ENCODE measurements at places on chromosomes 16 and 17.
A peak's percentile ranks its signal among the peaks of the same experiment; 100 is the strongest.

DNA sequence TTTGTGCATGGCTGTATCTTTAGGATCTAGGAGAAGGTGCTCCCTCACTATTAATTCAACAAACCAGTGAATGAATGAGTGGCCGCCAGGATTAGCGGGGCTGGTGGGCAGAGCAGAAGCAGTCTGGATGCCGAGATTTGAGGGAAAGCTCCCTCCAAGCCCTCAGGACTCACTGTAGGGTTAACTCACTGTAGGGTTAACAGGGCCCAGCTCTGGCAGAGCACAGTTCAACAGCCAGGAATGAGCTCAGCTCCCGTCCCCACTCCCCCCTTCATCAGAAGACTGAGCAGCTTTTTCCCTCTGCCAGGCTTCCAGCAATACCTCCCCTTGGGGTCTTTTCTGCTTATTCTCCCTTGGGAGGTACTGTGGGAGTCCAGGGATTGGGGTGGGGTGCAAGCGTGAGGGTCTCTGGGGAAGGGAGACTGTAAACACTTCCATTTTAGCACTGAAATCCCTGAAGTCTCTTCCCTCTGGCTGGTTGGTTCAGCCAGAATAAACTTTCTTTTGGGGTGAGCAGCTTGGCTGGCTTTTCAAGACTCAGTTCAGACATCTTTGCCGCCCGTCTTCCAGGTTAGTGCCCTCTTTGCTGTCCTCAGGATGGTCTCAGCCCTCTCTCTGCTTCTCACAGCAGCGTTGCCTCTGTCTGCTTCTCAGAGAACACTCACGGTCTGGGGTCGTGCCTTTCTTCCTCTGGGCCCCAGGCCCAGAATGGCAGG lies 53.7 kb upstream of the WSB1 start:
- H3K4me3 ChIP-seq = peak overlapping the region; percentile 37
- H3K36me3 ChIP-seq = no peaks in the 10 kb centered on the region
- peaks cover 35% of the 10 kb centered on the region for H3K4me1 ChIP-seq
- H3K27ac ChIP-seq = peak overlapping the region; percentile 39
- no peaks in the 10 kb centered on the region for H3K27me3 ChIP-seq
- DNase-seq = no peak

DNA sequence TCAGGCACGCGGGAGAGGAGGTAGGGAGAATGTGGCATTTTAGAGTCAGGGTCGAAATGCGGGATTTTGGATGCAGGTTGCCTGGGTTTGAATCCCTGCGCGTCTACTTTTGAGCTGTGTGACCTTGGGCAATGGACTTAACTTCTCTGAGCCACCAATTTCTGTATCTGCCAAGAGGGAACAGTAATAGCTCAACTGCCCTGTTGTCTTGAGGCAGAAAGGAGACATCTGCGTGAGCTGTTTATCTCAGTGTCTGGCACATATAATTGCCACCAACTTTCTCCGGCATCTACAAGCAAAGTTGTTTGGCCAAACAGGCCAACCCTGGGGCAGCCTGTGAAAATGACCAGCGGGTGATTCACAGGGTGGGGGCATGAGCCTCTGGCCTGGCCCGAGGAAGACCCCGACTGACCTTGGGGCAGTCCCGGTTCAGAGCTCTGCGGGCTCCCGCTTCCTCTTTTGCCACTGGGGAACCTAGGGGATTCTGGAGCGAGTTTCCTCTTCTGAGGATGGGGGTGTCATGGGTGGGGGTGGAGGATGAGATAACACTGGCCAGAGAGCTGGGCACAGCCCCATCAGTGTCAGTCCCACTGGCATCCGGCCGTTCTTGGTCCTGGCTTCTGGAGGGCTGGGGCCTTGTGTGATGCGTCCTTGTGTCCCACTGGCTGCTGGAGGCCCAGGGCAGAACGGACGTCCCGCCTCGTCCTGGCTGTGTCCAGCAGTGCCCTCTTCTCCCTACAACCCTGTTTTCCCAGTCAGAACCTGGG lies 1.3 kb downstream of the SNN start:
- peaks cover 79% of the 10 kb centered on the region for H3K4me1 ChIP-seq
- no peaks in the 10 kb centered on the region for H3K27me3 ChIP-seq
- H3K36me3 ChIP-seq = peaks cover 5% of the 10 kb centered on the region
- peak overlapping the region; percentile 91 for H3K27ac ChIP-seq

GRCh38 chr17:3602499-3602898 lies 6.7 kb downstream of the TRPV1 start:
- H3K27me3 ChIP-seq = no peaks in the 10 kb centered on the region
- DNase-seq = no peak
- H3K4me1 ChIP-seq = no peaks in the 10 kb centered on the region
- H3K27ac ChIP-seq = no peak overlapping the region
- peaks cover 2% of the 10 kb centered on the region for H3K36me3 ChIP-seq
- no peak overlapping the region for H3K4me3 ChIP-seq

GRCh38 chr17:60677308-60678117 lies at the start of gene BCAS3:
TSS of gene BCAS3 (plus strand) at chr17:60677851.
- peaks cover 14% of the 10 kb centered on the region for H3K4me1 ChIP-seq
- H3K36me3 ChIP-seq = no peaks in the 10 kb centered on the region
- peak within 1 kb of the TSS; percentile 98 for H3K4me3 ChIP-seq
- H3K27ac ChIP-seq = peak within 1 kb of the TSS; percentile 96
- DNase-seq = peak; percentile 98
- no peaks in the 10 kb centered on the region for H3K27me3 ChIP-seq

DNA sequence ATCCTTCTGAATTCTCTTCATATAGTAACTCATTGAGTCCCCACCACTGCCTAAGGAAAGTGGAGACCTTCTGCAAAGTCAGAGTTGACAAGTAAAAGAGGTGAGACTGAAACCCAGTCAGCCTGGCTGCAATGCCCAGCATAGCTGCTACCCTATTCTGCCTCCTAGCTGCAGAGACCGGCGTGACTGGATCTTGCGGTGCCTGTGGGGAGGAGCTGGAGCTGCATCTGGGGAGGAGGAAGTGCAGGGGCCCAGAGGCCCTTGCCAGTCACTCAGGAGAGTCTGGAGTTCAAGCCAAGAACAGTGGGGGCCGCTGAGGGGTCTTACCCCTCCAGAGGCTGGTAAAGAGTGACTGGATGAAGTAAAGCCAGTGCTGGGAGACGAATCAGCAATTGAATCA lies 35.0 kb upstream of the ZNF423 start:
- peaks cover 16% of the 10 kb centered on the region for H3K27me3 ChIP-seq
- no peak for DNase-seq
- no peak overlapping the region for H3K4me3 ChIP-seq
- H3K4me1 ChIP-seq = peaks cover 4% of the 10 kb centered on the region

DNA sequence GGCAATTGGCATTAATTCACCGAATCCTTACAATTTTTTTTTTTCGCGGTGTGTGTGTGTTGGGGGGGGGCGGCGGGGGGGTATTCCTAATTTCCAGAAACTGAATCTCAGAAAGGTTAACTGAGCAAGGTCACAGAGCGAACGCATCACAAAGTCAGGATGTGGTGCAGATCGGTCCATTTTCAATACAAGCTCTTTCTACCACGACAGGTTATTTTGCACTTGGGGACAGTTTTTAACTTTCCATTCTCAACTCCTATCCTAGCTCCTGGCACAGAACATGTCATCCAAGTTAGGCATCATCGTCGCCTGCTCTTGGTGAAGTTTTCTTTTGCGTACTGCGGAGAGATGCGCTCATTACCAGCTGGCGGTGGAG lies 15.4 kb upstream of the ERN1 start:
- peaks cover 13% of the 10 kb centered on the region for H3K4me1 ChIP-seq
- DNase-seq = no peak
- H3K27me3 ChIP-seq = no peaks in the 10 kb centered on the region
- no peak overlapping the region for H3K27ac ChIP-seq
- no peak overlapping the region for H3K4me3 ChIP-seq

DNA sequence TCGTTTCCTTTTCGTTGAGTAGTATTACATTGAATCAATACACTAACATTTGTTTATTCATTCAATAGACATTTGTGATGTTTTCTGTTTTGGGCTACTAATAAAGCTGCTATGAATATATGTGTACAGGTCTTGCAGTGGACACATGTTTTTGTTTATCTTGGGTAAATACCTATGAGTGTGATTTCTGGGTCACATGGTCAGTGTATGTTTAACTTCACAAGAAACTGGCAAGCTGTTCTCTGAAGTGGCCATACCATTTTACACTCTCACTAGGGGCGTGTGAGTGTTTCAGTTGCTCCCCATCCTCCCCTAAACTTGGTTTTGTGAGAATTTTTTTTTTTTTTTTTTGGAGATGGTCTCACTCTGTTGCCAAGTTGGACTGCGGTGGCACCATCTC lies 35.0 kb downstream of the PKD1L3 start:
- peaks cover 9% of the 10 kb centered on the region for H3K4me1 ChIP-seq
- no peak overlapping the region for H3K27ac ChIP-seq
- H3K4me3 ChIP-seq = no peak overlapping the region
- DNase-seq = no peak
- H3K36me3 ChIP-seq = no peaks in the 10 kb centered on the region

GRCh38 chr17:29084541-29085146 lies 41.7 kb downstream of the PIPOX start:
- DNase-seq = no peak
- H3K27me3 ChIP-seq = no peaks in the 10 kb centered on the region
- H3K4me3 ChIP-seq = no peak overlapping the region
- H3K4me1 ChIP-seq = no peaks in the 10 kb centered on the region

GRCh38 chr16:79151-80054 lies 1.4 kb downstream of the MPG start:
- no peak for DNase-seq
- peaks cover 6% of the 10 kb centered on the region for H3K27me3 ChIP-seq
- H3K36me3 ChIP-seq = peaks cover 31% of the 10 kb centered on the region
- H3K27ac ChIP-seq = peak overlapping the region; percentile 94
- H3K4me1 ChIP-seq = peaks cover 67% of the 10 kb centered on the region
- peak overlapping the region; percentile 88 for H3K4me3 ChIP-seq

DNA sequence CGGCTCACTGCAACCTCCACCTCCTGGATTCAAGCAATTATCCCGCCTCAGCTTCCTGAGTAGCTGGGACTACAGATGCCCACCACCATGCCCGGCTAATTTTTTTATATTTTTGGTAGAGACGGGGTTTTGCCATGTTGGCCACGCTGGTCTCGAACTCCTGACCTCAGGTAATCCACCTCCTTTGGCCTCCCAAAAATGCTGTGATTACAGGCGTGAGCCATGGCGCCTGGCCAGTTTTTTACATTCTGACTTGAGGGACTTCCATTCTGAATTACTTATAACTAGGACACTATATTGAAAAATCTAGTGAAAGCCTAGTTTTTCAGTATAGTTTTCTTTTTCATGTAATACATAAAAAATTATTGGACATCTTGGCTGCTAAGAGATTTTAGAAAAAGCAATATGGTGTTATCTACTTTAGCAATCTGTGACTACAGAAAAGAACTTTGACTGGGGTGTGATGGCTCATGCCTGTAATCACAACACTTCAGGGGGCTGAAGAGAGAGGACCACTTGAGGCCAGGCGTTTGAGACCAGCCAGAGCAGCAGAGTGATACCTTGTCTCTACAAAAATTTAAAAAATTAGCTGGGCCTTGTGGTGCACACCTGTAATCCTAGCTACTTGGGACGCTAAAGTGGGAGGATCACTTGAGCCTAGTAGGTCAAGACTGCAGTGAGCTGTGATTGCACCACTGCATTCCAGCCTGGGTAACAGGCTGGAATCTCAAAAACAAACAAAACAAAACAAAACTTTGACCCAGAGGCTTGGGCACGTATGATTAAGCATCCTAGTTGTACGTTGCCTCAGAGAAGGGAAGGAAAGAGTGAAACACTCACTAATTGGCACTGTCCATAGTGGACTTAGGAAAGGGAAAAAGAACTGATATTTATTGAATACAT lies 26.8 kb upstream of the GOSR1 start:
- H3K4me3 ChIP-seq = no peak overlapping the region
- H3K4me1 ChIP-seq = peaks cover 5% of the 10 kb centered on the region
- H3K36me3 ChIP-seq = peaks cover 54% of the 10 kb centered on the region
